Activated CD4-positive, alpha-beta T cell treated with anti-CD3 and anti-CD28 coated beads, Interleukin-2, amount 10 ng/mL, durations not matched to agents 7 days and 5 days (primary cell): ENCODE measurements at places on chromosomes 12 and 14. TPM values are rescaled to one million over a fixed set of nuclear protein-coding genes. Genes with fewer than 3 reads are reported as not detected.
A peak's percentile ranks its signal among the peaks of the same experiment; 100 is the strongest.

DNA sequence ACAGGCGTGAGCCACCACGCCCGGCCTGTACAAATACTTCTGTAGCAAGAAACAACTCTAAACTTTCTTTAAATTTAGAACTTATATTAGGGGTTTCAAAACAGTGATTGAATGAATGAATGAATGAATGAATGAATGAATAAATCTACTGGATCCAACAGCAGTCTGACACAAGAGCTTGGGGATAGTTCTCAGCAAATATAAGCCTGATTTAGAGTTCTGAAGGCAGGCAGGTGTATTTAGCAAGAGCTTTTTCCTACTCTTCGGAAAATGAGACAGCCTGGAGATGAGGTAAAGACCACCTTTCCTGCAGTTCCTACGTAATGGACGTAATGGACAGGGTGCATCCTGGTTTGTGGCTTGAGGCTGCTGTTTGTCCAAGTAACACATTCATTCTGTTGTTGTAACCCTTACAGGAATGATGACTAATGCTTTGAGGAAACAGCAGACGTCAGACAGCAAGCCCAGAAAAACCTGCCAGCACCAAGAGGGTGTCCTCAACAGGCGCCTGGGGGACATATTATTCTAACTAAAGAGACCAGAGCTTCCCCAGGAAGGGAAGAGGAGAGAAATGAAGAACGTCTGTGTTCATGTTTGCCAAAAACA, 277.4 kb upstream of the SOX5 start:
- no peak for DNase-seq

- DNase-seq: peak; percentile 61
These were observed 44.0 kb upstream of the REP15 start for GRCh38 chr12:27652174-27652763.

Gene LRP1-AS
- not detected for total RNA-seq

GRCh38 chr12:60684988-60685655, 1089.3 kb downstream of the SLC16A7 start:
- no peak for DNase-seq

- no peak for DNase-seq
These were observed 12.2 kb downstream of the JDP2 start for GRCh38 chr14:75439989-75440388.

- no peak for DNase-seq
These were observed 4.8 kb downstream of the KITLG start for GRCh38 chr12:88575361-88575970.

Gene SLC25A21
- total RNA-seq: not detected
